ENCODE measurements at places on chromosomes 7 and 10. TPM values are rescaled to one million over a fixed set of nuclear protein-coding genes. Genes with fewer than 3 reads are reported as not detected.

TMEM139 gene
- total RNA-seq = 0.64 TPM

GRCh38 chr10:109861081-109861480 lies 62.2 kb downstream of the XPNPEP1 start:
- H3K27ac ChIP-seq = no peak overlapping the region
- no peak overlapping the region for H3K4me3 ChIP-seq
- no peak for DNase-seq

DNA sequence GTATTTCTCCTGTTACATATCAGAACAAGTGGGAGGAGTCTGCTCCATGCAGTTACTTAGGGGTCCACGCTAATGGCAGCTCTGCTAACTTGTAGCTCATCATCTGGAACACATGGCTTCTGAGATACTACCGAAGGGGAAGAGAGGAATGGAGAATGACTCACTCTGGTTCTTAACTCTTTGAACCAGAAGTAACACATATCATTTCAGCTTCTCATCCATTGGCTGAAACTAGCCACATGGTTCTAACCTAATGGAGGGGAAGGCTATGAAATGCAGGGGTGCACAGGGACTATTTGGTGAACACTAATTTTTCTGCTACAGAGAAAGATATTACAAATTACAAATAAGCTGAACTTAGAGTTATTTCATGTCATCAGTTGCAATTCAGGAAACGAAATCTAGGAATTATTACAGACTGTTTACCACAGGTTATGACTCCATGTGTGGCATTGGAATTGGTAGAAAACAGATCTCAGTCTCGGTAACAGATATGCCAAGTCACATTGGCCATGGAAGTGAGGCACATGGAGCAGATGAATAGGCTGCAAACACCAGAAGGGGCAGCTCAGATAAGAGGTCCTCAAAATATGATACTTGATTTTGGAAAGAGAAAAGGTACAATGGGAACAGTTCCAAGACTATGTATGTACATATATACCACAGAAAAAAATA lies 9.4 kb upstream of the KAT6B start:
- no peak for DNase-seq
- H3K27ac ChIP-seq = no peak overlapping the region
- no peaks in the 10 kb centered on the region for H3K27me3 ChIP-seq
- H3K4me3 ChIP-seq = no peak overlapping the region
- H3K36me3 ChIP-seq = no peaks in the 10 kb centered on the region

GRCh38 chr10:73824146-73824725 lies 12.8 kb upstream of the NDST2 start:
- H3K36me3 ChIP-seq = peaks cover 3% of the 10 kb centered on the region
- H3K27ac ChIP-seq = no peak overlapping the region
- no peak overlapping the region for H3K4me3 ChIP-seq
- no peaks in the 10 kb centered on the region for H3K27me3 ChIP-seq

TSPAN33 gene
- 7.2 TPM for total RNA-seq

DNA sequence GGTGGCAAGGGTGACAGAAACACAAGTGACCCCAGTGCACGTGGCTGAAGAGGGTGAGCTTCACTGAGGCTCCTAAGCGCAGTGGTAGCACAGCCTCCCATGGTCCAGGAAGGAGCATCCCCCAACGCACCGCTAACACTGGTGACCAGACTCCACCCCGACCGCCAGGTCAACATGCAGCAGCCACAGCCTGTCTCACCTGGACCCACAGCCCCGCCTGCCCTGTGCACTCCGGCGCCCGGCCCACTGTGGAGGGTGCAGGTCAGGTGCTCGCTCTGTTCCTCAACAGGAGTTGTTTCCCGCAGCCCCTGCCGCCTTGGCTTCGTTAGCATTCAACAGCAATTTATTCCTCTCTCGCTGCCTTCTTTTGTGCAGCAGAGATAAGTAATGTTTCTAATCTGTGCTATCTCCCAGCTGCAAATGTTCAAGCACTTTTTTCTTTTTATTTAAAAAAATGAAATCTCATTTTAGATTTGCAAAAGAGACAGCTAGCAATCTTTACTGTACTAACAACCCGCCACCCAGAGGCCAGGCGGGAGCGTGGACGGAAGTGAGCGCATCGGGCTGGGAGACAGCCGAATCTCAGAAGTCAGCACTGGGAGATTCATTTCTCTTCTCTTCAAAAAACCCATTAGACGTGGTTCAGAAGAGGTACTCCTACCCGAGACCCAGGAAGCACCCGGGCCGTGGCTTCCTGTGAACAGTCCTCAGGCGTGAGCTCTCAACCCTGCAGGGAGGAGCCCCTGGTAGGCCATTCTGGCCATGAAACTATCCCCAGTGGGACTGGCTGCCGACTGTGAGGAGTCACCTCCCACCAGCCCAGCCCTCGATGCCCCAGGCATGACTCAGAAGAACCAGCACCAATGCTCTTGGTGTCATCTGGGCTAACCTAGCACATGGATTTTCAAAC lies 133.4 kb downstream of the MAD1L1 start:
- peak; percentile 64 for DNase-seq
- H3K27me3 ChIP-seq = no peaks in the 10 kb centered on the region
- H3K36me3 ChIP-seq = peaks cover 1% of the 10 kb centered on the region
- peak overlapping the region; percentile 46 for H3K27ac ChIP-seq
